ENCODE measurements at places on chromosomes 1 and 21.

DNA sequence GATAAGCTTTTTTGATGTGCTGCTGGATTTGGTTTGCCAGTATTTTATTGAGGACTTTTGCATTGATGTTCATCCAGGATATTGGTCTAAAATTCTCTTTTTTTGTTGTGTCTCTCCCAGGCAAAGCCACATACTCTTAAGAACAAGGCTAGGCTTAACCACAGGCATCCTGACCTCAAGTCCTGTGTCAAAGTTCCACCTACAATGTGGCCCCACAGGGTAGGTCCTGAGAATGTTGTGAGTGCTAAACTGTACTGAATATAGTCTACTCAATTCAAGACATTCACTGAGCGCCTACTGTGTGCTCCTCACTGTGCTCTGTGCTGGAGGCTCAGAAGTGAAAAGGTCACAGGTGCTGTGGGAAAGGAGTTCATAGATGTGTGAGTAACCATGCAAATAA, 20.6 kb downstream of the DDAH1 start:
- DNase-seq, result no peak

GRCh38 chr1:36941316-36941978, 92.9 kb downstream of the GRIK3 start:
- DNase-seq, result no peak

DNA sequence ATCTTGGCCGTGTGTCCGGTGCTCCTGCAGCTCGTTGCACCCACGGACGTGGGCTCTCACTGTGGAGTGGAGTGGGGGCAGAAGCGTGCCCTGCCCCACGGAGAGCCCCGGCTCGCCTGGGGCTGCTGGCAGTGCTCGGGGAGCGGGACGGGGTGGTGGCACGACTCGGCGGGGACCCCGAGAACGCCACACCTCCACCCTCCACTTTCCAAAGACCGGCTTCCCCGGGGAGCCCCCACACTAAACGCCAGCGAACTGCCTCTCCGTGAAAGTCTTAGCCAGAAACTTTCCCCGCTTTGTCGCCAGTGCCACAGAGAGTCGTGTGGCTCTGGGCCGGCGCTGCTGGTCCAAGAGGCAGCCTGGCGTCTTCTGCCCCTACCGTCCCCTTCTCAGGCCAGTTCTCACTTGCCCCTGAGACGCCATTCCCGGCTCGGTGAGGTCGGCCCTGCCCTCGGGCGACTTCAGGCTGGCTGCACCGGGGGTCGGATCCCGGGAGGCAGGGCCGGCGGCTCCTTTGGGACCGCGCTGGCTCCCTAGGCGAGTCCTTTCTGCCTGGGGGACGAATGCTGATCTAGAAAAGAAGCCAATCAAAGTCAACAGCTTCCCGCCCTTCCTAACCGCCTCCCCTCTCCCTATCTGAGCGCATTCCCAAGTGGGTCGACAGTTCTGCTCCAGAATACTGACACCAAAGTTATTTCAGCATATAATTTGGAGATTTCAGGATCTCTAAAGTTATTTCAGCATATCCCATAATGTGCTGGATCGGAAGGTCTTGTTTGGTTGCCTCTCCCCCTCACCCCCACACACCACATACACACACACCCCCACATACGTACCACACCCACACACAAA, 2.6 kb upstream of the SAMD13 start:
- no peak for DNase-seq

DNA sequence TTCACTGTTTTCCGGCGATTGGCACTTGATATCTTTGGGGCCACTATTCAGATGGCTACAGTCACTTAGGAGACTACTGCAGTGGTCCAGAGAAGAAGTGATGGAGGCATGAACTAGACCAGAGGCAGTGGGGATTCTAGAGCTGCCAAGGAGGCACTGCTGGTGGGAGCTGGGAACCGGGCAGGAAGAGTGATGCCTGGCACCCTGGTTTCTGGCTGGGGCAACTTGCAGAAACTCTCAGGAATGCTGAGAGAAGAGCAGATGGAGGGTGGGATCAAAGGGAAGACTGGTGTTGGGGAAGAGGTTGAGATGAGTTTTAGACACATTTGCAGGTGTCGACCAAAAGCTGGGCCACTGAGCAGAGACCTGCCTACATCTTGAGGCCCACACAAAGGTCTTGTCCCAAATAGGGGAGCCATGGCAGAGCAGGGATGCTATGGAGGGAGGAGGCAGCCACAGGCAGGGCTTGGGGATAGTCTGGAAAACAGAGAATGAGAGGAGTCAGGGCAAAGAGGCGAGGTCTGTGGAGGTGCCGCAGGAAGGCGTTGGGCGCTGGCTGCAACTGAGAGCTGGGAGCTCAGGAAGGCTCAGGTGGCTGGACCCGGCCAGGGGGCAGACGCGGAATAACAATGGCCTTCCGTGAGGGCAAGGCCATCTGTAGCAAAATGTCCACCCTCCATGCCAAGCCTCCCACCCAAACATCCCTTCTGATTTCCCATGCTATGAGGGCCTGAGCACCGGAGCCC, 118.9 kb downstream of the TOMM20 start:
- no peak for DNase-seq

GRCh38 chr1:213507472-213508223, 456.6 kb downstream of the RPS6KC1 start:
- DNase-seq, result no peak

DNA sequence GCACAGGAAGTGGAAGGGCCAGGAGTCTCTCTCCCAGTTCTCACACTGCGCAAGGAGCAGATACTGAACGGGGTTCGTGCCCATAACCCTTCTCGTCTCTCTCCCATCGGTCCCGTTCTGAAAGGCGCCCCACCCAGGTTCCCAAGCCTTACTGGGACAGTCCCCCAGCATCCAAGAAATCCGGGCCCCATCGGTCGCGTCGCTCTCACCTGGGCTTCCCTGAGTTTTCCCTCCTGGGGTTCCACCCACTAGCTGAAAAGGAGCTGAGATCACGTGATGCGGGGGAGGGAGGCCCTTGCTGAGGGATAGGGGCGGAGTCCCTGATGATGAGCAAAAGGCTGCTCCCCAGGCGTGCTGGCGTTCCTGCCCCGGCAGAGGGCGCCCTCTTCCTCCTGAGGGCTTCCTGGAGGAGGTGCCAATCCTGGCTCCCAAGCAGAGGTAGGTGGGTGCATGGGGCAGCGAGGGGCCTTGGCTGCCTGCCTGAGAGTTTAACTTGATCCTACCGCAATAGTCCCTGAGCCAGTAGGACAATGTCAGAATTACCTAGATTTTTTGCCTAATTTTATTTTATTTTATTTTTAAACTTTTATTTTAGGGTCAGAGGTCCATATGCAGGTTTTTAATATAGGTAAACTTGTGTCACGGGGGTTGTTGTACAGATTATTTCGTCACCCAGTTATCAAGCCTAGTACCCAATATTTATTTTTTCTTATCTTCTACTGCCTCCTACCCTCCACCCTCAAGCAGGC, at the start of gene SPOCD1:
TSS of gene SPOCD1 (minus strand) at position 271 of the 749 bp plus-strand sequence. CDS start 689 bp downstream, outside the sequence.
- DNase-seq, result peak; percentile 64

GRCh38 chr1:176998183-176998795, 166.2 kb downstream of the ASTN1 start:
- no peak for DNase-seq

- no peak for DNase-seq
These were observed 12.3 kb downstream of the ZBTB7B start for GRCh38 chr1:155014709-155015508.

DNA sequence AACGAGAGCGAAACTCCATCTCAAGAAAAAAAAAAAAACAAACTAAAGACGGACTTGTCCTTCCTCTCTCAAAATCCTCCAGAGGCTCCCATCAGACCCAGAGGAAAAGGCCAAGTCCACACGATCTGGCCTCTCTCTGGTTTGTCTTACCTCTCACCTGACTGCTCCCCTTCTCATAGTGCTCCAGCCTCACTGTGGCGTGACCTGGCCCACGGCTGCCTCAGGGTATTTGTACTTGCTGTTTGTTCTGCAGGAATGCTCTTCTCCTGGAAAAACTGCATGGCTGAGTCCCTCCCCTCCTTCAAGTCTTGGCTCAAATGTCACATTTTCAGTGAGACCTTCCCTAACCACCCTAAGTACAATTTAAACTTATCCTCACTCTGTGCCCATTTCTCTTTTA, 8.0 kb upstream of the BRWD1 start:
- no peak for DNase-seq

GRCh38 chr1:174900317-174900716, 99.4 kb upstream of the CACYBP start:
- no peak for DNase-seq

DNA sequence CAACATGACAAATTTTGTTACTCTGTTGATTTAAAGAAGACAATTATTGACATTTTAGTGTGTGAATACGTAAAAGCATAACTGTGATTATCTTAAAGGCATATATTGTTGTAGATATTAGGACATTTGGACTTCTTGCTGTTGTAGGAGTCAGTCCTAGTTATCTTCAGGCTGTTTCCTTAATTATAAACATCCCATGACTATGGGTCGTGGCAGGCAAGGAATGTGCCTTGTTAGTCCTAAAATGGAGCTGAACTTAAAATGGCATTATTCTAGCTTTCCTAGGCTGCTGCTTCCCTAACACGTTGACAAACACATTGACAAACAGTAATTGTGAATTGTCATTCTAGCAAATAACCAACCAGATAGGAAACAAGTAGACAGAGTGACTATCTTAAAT, 4.4 kb upstream of the MPZL1 start:
- no peak for DNase-seq

GRCh38 chr21:42467140-42467983, 28.7 kb downstream of the RSPH1 start:
- DNase-seq, result no peak

GRCh38 chr1:81600363-81600762, 200.4 kb upstream of the ADGRL2 start:
- no peak for DNase-seq

- no peak for DNase-seq
These were observed 34.9 kb downstream of the TMCO4 start for GRCh38 chr1:19764848-19765247.
